Right lung (tissue), 10 donors: ENCODE measurements at places on chromosomes 12 and 14. TPM values are rescaled to one million over a fixed set of nuclear protein-coding genes. Genes with fewer than 3 reads are reported as not detected.
A peak's percentile ranks its signal among the peaks of the same experiment; 100 is the strongest.

GRCh38 chr14:36320200-36320896 is at the start of gene MBIP:
Gene MBIP (minus strand): TSS chr14:36320637. CDS start chr14:36320588, 49 bp downstream.
- DNase-seq, result peak; percentile 95

DNA sequence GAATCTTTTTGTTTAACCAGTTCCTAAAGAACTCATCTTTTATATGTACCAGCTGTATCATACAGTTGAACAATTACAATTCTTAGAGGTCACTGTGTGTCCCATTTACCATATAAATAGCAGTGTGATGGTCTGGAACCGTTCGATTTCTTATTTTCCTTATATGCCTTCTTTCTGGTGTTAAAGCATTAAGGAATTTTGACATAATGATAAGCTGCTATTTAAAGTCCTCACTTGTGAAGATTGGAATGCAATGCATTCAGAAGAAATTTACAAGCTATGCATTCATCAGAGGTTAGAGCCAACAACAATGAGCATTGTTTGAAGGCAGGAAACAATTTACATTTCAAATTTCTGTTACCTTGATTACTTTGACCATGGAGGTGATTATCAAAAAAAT is 80.0 kb upstream of the PRICKLE1 start:
- DNase-seq, result no peak

GRCh38 chr12:124675881-124676713 is 108.7 kb upstream of the NCOR2 start:
- DNase-seq, result no peak

GRCh38 chr14:75822522-75823141 is 159.2 kb downstream of the TGFB3 start:
- no peak for DNase-seq

DNA sequence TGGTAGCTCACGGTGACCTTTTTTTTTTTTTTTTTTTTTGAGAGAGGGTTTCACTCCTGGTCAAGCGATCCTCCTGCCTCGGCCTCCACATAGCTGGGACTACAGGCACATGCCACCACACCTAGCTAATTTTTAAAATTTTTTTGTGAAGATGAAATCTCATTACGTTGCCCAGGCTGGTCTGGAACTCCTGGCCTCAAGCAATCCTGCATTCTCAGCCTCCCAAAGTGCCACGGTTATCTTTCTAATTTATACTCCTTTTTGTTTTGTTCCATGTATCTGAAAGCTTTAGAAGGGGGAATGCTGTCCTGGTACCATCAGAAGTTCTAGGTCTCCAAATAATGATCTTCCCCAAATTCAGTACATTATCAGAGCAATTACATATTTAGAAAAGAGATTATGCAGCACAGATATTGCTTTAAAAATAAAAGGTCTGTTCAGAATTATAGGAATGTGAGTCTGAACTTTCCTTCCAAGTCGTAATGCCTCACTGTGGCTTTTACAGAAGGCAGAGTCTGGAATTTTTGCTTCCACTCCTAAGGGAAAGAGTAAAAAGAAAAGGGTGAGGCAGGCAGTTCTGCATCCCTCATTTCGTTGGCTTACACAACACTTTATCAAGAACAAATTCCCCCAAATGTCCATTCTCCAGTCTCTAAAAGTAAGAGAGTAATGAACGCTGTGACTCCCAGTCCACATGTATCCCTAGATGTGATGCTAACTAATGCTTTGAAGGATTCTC is 73.0 kb downstream of the GCH1 start:
- no peak for DNase-seq

- DNase-seq, result no peak
Observed at GRCh38 chr12:88496891-88497371, 83.3 kb downstream of the KITLG start.

GRCh38 chr14:38255673-38256532 is at the start of gene CLEC14A:
Gene CLEC14A (minus strand): TSS chr14:38256093. CDS start chr14:38256022, 71 bp downstream.
- DNase-seq, result peak; percentile 69

DNA sequence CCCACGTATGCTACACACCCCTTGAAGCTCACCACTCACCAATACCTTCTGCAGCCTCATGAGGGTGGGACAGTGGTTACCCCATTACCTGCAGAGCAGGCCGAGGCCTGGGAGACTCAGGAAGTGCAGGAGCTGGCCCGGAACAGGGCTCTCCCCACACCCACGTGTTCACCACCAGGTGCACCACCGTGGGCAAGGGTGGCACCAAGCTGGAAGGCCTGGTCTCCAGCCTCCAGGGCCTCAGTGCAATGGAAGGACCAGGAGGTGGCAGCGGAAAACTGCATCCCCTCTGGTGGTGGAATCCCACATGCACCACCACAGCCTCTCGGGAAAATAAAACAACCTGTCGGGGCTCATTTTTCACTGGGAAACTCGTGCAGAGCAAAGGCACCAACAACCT is 36.4 kb downstream of the ITPK1 start:
- DNase-seq, result no peak

DNA sequence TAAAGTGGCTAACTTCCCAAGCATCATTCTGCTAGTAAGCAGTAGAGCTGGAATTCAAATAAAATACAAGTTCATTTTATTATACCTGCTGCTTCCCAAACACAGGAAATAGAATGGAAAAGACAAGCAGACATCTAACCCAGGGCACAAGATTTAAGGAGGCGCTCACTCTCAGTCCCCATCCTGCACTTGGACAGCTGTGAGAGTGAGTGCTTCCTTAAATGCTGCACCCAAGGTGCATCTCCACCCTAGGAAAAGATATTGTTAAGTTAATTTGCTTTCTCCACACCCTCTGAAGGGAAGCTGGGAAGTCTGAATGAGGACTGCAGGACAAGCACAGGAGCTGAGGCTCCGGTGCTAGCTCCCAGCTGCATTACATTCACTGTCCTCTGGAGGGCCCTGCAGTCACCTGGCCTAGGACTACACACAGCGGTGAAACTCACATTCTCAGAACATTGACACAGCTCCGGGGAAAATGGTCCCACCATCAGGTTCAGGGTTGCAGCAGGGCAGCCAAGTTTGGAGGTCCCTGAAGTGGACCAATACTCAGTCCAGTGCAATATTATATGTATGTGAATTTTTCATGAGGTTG is 14.2 kb downstream of the HEBP1 start:
- DNase-seq, result no peak

- DNase-seq, result no peak
Observed at GRCh38 chr12:79162948-79163347, 298.4 kb downstream of the SYT1 start.

- DNase-seq, result no peak
Observed at GRCh38 chr12:116565963-116566362, 6.8 kb downstream of the MAP1LC3B2 start.

CCDC38 gene
- polyA plus RNA-seq, result 0.96 TPM

WSCD2 gene
- polyA plus RNA-seq, result 0.85 TPM

TSPAN11 gene
- 11.3 TPM for polyA plus RNA-seq

BTBD6 gene
- polyA plus RNA-seq, result 29.8 TPM

RNASE4 gene
- polyA plus RNA-seq, result 6.6 TPM
